ENCODE measurements at places on chromosomes 16 and 17.

DNA sequence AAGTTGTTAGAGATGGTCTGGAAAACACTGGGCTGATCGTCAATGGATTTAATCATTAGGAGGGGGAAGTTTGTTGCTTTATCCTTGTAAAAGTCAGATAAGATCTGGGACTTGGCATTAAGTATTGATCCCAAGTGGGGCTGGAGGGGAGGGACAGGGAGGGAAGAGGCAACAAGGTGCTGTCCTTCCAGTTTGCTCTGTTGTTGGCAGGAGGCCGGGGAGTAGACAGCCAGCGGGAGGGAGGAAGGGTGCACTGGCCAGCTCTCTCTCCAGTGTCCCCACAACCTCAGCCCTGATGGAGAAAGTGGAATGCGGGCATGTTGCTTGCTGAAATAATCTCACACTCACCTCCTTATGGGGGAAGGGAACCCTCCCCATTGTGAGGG is 210.2 kb downstream of the CCDC182 start:
- DNase-seq: no peak

GRCh38 chr16:7021653-7022275 is 310.9 kb upstream of the RBFOX1 start:
- DNase-seq: no peak

- no peak for DNase-seq
Observed at GRCh38 chr17:79985361-79985942, 50.2 kb downstream of the TBC1D16 start.

- no peak for DNase-seq
Observed at GRCh38 chr17:3514873-3515272, 39.1 kb downstream of the ASPA start.

DNA sequence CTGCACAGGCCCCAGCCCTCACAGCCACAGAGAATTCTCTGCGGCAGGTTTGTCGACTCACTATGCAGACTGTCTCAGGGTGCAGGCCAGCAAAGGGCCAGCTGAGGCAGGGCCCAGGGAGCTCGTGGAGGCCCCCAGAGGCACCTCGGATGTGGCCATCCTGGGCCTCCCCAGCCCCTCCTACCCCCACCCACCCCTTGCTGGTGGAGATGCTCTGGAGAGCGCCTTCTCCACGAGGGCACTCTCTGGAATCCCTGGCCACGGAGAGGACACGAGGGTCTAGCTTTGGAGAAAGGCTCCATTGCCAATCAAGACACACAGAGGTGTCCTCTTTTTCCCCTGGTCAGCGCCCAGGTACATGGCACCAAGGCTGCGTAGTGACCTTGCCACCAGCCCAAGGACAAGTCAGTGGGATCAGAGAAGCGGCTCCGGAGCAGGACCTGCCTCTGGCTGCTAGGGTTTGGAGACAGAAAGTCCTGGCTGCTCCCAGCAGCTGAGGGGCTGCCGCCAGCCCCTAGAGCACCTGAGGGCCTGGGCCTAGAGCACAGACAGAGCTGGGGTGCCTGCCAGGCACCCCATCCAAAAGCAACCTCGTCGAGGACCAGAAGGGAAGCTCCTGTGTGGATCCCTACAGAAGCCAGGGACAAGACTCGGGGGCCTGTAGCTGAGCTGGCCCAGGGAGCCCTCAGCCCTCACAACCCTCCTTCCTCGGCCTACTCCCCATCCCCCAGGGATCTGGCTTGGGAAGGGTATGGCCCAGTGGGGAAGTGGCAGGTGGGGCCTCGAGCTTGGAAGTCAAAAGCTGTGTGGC is 18.7 kb downstream of the ARL2BP start:
- DNase-seq: no peak

- no peak for DNase-seq
Observed at GRCh38 chr16:27408012-27408601, 6.1 kb downstream of the IL21R start.

GRCh38 chr16:11667221-11667823 is 933 bp upstream of the SNN start:
- no peak for DNase-seq
